Pancreas (tissue), 10 donors: ENCODE measurements at places on chromosomes 3 and 15.

- no peak for DNase-seq
These were observed 15.6 kb downstream of the SNAP23 start for GRCh38 chr15:42511007-42511391.

DNA sequence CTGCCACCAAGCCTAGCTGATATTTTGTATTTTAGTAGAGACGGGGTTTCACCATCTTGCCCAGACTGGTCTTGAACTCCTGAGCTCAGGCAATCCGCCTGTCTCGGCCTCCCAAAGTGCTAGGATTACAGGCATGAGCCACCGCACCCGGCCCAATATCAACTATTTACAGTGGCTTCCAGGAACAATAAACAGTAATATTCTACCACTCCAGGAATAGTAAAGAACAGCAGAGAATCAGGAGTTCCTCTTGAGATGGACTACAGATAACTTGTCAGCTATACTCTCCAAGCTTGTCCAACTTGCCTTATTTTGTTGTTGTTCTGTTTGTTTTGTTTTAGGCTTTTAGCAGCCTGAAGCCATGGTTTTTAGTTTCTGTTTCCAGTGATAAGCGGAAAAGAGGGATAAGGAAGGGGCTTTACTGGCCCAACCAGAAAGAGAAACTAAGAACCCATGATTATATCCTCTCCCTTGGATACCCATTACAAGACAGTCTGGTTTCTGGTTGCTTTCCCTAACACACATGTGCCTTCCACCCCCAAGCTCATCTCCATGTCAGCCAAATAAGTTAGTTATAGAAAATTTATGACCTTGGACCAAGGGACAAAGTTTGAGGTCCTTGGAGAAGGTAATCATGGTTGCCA is 36.7 kb downstream of the ARHGEF3 start:
- DNase-seq: no peak

- DNase-seq: no peak
These were observed 99.2 kb downstream of the AGBL1 start for GRCh38 chr15:86178845-86179244.

DNA sequence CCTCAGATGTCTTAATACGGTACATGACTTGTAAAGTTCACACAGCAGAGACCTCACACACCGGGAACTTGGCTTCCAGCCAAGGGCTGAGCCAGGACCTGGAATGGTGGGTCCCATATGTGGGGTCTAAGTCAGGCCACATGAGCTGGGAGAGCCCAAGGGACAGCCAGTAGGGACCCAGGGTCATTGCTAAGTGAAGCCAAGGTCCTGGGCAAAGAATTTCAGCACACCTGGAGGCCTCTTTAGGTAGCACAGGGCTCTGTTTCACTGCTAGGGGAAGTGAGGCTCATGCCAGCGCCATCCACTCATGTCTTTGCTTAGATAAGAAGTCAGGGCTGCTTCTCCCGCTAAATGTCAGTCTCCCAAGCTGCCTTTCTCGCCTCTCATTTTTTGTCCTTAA is 116.6 kb upstream of the TLE3 start:
- DNase-seq: no peak

DNA sequence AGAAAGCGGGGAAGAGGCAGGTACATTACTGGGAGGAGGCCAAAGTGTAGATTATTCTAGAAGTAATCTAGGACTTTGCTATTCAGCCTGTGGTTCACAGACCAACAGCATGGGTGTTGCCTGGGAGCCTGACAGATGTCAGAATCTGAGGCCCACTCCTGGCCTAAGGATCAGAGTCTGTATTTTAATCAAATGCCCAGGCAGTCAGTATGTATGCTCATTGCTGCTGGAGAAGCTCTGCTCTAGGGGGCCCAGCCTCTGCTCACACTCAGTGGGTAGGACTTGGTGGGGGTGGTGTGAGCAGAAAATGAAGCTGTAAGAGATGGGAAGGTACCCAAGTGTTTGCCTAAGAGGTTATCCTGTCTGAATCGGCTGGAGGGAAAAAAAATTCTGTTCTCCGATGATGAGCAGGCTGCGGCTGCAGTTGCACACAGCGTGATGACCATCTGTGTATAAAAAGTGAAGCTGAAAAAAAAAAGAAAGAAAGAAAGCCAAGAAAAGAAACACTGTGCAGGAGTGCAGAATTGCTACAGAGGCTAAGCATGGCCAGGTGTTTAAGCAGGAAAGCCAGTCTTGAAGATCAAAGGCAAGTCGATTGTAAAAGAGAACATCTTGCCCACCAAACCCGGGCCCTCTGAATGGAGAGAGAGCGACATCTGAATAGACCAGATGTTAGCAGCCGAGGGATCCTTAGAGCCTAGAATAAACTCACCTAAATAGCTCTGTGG is 65.2 kb downstream of the EIF4E3 start:
- DNase-seq: no peak

- no peak for DNase-seq
These were observed 26.3 kb downstream of the DZIP1L start for GRCh38 chr3:138089091-138089490.

- DNase-seq: no peak
These were observed 25.0 kb upstream of the UACA start for GRCh38 chr15:70788114-70789049.

DNA sequence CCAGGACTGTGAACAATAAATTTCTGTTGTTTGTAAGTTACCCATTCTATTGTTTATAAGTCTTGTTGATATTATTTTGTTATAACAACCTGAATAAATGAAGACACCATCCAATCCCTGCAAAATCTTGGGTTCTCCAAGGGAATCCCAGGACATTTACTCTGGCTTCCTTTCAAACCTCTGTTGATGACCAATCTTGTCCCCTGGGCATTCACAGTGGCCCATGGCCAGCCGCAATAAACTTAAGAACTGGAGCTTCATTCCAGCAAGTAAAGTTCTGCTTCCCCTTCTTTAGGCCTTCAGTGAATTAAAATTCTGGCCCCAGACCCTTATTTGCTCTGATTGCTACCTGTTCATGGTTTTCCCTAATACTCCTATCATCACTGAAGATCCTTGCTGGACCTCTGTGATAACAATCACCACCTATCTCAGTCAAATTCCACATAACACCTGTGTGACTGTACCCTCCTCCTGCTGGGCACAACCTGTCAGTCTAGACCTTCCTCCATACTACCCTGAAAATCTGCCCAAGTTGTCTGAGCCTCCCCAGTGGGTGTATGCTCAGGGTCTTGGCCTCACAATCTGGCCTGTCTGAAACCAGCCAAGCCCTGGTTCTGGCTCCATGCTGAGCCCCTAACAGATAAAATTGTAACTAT is 153.1 kb downstream of the SEMA6D start:
- DNase-seq: no peak

GRCh38 chr15:92845126-92845508 is 55.0 kb upstream of the CHD2 start:
- no peak for DNase-seq

DNA sequence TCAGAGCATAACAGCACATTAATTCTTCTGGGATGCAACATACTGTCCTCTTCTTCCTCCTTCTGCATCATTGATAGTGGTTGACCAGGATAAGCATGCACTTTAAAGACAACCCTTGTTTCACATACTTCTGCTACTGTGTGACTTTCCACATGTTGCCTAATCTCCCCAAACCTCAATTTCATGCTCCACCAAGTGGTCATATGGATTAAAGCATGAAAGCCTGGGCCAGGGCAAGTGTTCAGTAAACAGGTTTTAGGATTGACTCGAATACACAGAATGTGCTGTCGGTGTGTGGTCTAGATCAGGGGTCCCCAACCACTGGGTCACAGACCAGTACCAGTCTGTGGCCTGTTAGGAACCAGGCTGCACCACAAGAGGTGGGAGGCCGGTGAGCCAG is 22.5 kb upstream of the BFSP2 start:
- DNase-seq: no peak
